Forelimb muscle (tissue), 1 donor: ENCODE measurements at places on chromosomes 2 and 18.

- no peak for DNase-seq
Measured at GRCh38 chr2:19120941-19121750, 237.3 kb downstream of the OSR1 start.

GRCh38 chr18:12515550-12515949 is 107.8 kb downstream of the PRELID3A start:
- DNase-seq, result no peak

GRCh38 chr2:170371231-170371998 is 193.5 kb downstream of the MYO3B start:
- DNase-seq, result no peak

GRCh38 chr2:183456177-183456576 is 331.9 kb downstream of the NUP35 start:
- no peak for DNase-seq

GRCh38 chr2:45128580-45128997 is 119.3 kb upstream of the SIX2 start:
- peak; percentile 2 for DNase-seq

GRCh38 chr18:45379903-45380302 is 235.4 kb upstream of the SLC14A2 start:
- DNase-seq, result no peak

GRCh38 chr2:58227171-58227917 is 13.8 kb downstream of the FANCL start:
- DNase-seq, result no peak

GRCh38 chr18:36481201-36481657 is 183.7 kb downstream of the FHOD3 start:
- no peak for DNase-seq

GRCh38 chr2:99689145-99689742 is 199.4 kb upstream of the REV1 start:
- no peak for DNase-seq

- no peak for DNase-seq
Measured at GRCh38 chr18:35581898-35582641, 530 bp downstream of the GALNT1 start.

DNA sequence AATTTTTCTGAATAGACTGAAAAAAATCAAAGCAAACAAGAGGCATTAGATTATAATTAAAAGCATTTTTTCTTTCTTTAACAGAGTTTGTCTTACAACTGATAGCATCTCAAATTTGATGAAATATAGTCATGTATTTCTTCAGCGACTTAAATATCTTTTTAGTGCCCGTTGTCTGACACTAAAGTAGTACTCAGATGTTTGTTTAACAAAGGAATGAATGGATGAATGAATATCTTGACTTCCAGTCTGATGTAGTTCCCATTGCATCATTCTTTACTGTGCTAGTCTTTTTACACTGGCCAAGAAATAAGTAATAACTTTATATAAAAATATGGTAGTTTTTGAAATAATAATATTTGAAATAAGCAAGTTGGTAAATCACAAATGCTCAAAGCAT is 111.1 kb downstream of the TTC27 start:
- no peak for DNase-seq

GRCh38 chr18:77481541-77481940 is 231.9 kb downstream of the GALR1 start:
- DNase-seq, result no peak

DNA sequence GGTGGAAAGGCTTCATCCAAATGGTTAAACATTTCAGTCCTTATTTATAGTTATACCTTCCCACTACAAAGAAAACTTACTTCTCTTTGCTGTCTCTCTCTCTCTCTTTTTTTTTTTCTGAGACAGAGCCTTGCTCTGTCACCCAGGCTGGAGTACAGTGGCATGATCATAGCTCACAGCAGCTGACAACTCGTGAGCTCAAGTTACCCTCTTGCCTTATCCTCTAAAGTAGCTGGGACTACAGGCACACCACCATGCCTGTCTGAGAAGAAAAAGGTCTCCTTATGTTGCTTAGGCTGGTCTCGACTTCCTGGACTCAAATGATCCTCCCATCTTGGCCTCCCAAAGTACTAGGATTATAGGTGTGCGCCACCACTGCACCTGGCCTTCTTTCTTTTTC is 32.3 kb upstream of the OLA1 start:
- no peak for DNase-seq

- DNase-seq, result no peak
Measured at GRCh38 chr2:172299741-172300140, 127.6 kb upstream of the ITGA6 start.

- no peak for DNase-seq
Measured at GRCh38 chr2:112839407-112840067, 3.0 kb upstream of the IL1B start.

GRCh38 chr2:219727771-219728429 is 100.5 kb downstream of the SLC4A3 start:
- no peak for DNase-seq

GRCh38 chr2:120517751-120518469 is 172.0 kb downstream of the INHBB start:
- DNase-seq, result no peak

DNA sequence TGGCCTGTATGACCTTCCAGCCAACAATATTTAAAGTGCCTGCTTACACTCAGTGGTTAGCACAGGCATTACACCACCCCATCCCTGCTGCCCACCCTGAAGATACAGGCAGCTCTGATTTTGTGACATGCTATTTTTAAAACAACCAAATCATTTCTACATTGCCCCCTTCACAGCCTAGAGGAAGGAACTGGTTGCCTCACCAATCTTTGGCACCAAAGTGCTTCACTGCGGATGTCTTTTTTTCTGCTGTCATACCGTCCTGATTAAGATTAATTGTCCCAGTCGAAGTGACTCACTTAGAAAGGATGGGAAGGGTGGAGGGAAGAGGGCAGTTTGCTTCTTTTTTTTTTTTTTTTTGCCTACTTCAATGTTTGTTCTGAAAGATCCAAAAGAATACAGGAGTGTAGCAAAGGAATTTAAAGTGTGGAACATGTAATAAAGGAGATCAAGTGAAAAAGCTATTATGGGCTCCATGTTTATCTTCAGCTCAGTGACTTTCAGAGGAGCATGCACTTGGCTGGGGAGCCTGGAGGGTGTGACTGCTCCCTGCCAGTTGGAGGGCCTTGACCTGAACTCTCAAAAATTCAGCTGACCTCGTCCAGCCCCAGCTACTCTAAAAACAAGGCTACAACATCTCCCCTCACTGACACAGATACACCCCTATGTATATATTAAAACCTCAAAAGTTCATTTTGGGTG is 501.1 kb upstream of the TNP1 start:
- DNase-seq, result no peak

DNA sequence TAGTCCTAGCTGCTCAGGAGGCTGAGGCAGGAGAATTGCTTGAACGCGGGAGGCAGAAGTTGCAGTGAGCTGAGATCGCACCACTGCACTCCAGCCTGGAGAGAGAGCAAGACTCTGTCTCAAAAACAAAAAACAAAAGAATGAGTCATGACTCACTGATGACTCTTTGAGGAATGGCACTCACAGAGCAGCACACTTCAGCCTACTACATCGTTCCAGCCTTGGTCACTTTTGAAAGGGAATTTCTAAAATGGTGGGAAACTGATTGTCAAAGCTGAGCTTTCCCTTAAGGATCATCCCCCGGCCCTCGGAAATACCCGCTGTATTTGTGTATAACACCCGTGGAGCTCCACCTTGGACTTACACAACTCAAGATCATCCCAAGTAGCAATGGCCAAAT is 217.3 kb upstream of the HS6ST1 start:
- DNase-seq, result no peak

- no peak for DNase-seq
Measured at GRCh38 chr2:132384491-132385151, 32.0 kb upstream of the GPR39 start.

- no peak for DNase-seq
Measured at GRCh38 chr2:181022652-181023051, 42.2 kb downstream of the UBE2E3 start.

- DNase-seq, result no peak
Measured at GRCh38 chr2:163341426-163341825, 394.4 kb downstream of the FIGN start.

GRCh38 chr2:42663106-42663780 is 94.8 kb downstream of the MTA3 start:
- DNase-seq, result peak; percentile 48

DNA sequence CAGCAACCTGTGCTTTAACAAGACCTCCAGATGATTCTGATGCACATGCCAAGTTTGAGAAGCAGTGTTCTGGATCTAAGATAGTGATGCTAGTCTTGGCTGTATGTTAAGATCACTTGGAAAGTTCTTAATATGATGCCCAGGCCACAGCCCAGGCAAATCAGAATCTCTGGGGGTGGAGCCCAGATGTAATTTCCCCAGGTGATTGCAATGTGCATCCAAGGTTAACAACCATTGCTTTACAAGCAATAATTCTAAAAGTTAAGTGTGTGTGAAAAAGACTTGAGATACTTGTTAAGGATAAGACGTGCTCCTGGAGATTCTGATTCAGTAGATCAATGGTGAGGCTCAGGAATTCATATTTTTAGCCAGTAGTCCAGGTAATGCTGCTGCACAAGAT is 44.3 kb upstream of the MYO1B start:
- no peak for DNase-seq
